ENCODE measurements at places on chromosomes 12 and 14. TPM values are rescaled to one million over a fixed set of nuclear protein-coding genes. Genes with fewer than 3 reads are reported as not detected.
A peak's percentile ranks its signal among the peaks of the same experiment; 100 is the strongest.

- no peak for DNase-seq
These were observed 123.9 kb downstream of the ADAMTS20 start for GRCh38 chr12:43428088-43428600.

GRCh38 chr12:77847680-77848431, 17.2 kb downstream of the NAV3 start:
- DNase-seq = no peak

Gene C12orf56
- 0.19 TPM for polyA plus RNA-seq

- DNase-seq = no peak
These were observed 13.8 kb downstream of the ASCL1 start for GRCh38 chr12:102971227-102971626.

Gene BLOC1S1
- polyA plus RNA-seq = 237 TPM

Gene HSP90B1
- 299 TPM for polyA plus RNA-seq

Gene KRT71
- polyA plus RNA-seq = not detected

GRCh38 chr12:8742501-8742900, 44.7 kb downstream of the RIMKLB start:
- DNase-seq = no peak

DNA sequence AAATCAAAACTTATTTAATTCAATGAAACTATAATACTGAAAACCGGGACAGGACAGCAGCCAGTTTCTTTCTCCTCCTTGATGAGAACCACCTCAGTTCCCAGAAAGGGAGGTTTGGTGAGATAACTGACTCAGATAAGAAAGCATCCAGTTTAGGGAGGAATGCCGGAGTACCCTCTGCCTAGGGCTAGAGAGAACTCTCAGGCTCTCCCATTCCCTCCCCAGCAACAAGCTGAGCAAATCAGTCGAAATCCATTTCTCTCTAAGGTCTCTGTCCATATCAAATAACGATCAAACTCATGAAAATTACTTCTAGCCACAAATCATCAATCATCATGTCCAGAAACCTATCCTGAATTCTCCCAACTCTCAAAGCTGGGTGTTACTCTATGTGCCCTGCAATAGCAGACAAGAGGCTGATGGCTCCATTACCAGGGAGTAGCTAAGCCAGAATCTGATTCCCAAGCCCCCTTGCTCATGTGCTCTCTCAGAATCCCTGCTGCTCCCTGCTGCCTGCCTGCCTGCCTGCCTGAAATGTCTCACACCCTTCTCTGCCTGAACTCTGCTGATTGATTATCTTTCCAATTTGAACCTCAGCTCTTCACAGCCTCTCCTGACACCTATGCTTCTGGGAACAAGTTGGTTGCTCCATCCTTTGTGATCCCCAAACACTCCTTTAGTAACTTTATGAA, 49.4 kb downstream of the SLC25A47 start:
- DNase-seq = no peak

GRCh38 chr12:126912111-126912510, 1354.9 kb upstream of the TMEM132C start:
- DNase-seq = no peak

GRCh38 chr12:91774434-91774921, 371.2 kb downstream of the BTG1 start:
- peak; percentile 18 for DNase-seq

GRCh38 chr12:41242603-41243002, 54.5 kb downstream of the PDZRN4 start:
- DNase-seq = no peak

- no peak for DNase-seq
These were observed 31.7 kb downstream of the GALNT4 start for GRCh38 chr12:89492883-89493282.

DNA sequence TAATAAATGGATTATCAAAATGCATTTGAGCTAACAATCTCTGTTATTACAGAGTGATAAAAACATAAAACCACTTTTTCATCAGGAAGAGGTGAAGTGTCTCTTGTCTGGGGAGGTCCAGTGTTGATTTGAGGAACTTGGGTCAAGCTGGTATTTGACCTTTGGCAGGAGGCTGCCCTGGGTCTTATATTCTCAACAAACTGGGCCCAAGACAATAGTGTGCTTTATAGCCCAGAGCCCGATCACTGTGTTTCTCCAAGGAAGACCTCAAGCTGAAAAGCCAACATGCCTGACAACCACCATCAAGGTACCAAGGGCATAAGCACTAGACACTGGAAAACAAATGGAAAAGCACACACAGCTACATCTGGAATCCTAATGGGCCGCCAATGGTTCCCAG, 137.0 kb downstream of the SLC25A21 start:
- no peak for DNase-seq

Gene MYO1H
- not detected for polyA plus RNA-seq

- no peak for DNase-seq
These were observed 36.4 kb downstream of the EPS8 start for GRCh38 chr12:15752785-15753184.

Gene OTOGL
- 0.66 TPM for polyA plus RNA-seq

DNA sequence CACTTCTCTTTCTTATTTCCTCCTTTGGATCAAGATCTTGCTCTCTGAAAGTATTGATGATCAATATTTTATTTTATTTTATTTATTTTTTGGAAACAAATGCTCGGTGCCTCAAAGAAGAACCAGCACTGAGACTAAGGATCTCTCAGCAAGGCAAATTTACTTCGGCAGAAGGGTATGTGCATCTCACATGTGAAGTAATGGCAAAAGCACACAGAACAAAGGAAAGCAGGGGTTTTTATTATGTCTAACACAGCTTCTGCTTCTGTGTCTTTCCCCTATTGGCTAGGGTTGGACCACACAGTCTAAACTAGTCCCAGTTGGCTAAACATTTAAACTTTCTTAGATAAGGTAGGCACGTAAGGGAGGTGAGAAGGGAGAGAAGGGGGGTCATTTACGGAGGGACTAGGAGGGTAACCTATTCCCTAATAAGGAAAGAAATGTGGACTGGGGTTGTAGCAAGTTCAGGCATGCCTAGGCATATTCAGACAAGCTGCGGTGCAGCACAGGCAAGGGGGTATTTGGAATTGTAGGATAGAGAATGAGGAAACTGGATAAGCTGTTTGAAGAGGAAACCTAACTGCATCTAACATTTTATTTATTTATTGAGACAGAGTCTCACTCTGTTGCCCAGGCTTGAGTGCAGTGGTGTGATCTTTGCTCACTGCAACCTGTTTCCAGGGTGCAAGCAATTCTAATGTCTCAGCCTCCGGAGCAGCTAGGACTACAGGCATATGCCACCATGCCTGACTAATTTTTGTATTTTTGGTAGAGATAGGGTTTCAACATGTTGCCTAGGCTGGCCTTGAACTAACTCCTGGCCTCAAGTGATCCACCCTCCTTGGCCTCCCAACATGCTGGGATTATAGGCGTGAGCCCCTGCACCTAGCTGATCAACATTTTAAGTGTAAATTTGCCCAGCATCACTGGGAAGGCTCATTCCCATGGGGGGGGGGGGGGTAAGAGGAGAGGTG, 90.0 kb upstream of the EIF5 start:
- no peak for DNase-seq

DNA sequence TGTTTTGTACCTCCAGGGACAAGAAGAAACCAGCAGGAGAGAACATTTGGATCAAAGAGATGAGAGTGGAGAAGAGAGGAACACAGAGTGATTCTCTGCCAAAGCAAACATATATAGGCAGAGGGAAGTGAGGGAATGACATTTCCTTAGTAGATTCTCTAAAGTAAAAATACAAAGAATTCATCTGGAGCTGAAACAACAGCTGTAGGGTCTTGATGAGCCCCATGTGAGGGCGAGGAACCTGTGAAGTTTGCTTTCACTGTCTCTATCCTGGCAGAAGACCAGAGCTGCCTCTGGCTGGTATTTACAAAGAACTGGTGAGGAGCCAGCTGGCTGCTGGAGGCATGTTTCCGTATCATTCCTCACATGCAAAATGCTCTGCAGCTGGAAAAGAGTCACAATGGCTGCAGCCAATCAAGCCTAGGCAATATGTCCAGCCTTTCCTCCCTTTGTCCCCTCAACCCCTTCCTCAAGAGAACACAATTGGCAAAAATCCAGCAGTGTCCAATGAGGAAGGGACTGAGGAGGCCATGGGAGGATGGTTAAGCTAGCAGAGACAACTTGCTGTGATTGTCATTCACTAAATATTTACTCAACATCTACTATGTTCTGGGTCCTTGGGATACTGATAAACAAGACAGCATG, 122.5 kb downstream of the PHLDA1 start:
- DNase-seq = peak; percentile 68

DNA sequence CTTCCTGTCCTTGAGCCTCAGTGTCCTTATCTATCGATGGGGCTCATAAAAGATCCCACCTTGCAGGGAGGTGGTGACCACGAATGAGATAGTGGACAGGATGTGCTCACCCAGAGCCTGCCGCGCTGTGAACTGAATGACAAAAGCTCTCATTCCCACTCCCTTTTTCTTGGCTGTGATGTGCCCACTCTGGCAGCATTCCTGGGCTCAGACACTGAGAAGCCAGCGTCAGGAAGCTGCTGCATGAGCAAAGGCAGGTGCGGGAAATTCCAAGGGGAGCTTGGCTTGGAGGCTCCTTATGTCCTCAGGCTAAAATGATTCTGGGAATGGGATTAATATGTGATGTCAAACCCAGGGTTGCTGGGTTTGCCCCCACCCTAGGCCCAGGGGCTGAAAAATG, 61.6 kb downstream of the EFCAB11 start:
- no peak for DNase-seq

Gene FLVCR2
- polyA plus RNA-seq = 3.6 TPM

DNA sequence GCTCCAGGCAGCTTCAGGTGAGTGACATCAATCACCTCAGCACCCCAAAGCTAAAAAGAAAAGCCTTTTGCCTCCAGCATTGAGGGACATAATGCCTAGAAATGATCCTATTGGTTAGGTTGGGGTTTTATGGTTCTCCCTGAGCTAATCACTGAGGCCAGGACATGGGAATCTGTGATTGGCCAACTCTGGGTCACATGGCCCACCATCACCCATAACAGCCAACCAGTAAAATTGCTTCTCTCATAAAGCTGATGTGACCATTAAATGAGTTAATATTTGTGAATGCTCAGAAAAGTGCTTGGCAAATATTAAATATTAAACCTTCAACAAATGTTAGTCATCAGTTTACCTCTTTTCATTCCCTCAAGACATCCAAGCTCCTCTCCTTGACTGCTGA, 60.2 kb downstream of the TBX3 start:
- DNase-seq = no peak

Data from urinary bladder (tissue), 4 donors.